Stimulated activated CD4-positive, alpha-beta T cell treated with anti-CD3 and anti-CD28 coated beads, Interleukin-4, amount 100 ng/mL, for 4 hours (primary cell): ENCODE measurements at places on chromosomes 1 and 21.

- no peak for DNase-seq
Observed at GRCh38 chr1:176682830-176683535, 220.0 kb downstream of the PAPPA2 start.

DNA sequence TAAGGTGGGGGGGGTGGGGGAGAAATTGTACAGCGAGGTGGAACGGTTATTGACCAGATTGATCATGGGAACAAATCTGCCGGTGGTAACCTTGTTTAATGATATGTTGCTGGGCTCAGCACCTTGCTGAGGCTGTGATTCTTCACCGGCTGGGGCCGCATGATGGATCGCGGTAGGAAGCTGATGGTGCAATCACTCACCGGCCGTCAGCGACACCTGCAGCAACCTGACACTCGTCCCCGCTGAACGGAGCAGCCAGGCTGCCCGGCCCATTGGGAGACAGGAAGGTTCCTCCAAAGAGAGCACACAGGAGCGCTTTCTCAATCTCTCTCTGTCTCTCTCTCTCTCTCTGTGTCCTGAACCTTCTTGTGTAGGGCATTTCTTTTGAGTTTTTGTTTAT lies 128.5 kb upstream of the RRP15 start:
- DNase-seq = no peak

DNA sequence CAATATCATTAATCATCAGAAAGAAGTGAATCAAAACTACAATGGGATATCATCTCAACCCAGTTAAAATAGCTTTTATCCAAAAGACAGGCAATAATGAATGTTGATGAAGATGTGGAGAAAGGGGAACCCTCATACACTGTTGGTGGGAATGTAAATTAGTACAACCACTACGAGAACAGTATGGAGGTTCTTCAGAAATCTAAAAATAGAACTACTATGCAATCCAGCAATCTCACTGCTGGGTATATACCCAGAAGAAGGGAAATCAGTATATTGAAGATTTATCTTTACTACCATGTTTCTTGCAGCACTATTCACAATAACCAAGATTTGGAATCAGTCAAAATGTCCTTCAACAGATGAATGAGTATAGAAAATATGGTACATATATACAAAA lies 189.8 kb downstream of the HHIPL2 start:
- no peak for DNase-seq

DNA sequence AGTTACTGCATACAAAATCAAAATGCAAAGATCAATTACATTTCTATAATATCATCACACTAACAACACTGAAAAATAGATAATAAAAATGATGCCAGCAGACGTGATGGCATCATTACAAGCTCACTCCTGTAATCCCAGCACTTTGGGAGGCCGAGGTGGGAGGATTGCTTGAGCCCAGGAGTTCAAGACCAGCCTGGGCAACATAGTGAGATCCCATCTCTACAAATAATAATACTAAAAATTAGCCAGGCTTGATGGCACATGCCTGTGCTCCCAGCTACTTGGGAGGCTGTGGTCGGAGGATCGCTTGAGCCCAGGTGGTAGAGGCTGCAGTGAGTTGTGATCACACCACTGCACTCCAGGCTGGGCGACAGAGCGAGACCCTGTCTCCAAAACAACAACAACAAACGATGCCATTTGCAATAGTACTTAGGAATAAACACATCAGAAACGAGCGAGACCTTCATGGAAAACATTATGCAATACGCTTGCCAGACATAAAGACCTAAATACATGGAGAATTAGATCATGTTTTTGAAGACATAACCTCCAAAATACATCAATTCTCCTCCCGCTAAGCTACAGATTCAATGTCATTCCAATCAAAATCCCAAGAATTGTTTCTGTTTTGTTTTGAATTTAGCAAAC lies 86.6 kb upstream of the ERRFI1 start:
- no peak for DNase-seq

GRCh38 chr1:18885311-18886002 lies 16.9 kb downstream of the ALDH4A1 start:
- DNase-seq = no peak

- no peak for DNase-seq
Observed at GRCh38 chr1:24096009-24096738, 15.8 kb downstream of the MYOM3 start.

- DNase-seq = no peak
Observed at GRCh38 chr1:42316292-42316691, 18.7 kb downstream of the FOXJ3 start.

- DNase-seq = no peak
Observed at GRCh38 chr21:36126208-36126565, 8.7 kb upstream of the CBR3 start.
